ENCODE measurements at places on chromosomes 2 and 18.

DNA sequence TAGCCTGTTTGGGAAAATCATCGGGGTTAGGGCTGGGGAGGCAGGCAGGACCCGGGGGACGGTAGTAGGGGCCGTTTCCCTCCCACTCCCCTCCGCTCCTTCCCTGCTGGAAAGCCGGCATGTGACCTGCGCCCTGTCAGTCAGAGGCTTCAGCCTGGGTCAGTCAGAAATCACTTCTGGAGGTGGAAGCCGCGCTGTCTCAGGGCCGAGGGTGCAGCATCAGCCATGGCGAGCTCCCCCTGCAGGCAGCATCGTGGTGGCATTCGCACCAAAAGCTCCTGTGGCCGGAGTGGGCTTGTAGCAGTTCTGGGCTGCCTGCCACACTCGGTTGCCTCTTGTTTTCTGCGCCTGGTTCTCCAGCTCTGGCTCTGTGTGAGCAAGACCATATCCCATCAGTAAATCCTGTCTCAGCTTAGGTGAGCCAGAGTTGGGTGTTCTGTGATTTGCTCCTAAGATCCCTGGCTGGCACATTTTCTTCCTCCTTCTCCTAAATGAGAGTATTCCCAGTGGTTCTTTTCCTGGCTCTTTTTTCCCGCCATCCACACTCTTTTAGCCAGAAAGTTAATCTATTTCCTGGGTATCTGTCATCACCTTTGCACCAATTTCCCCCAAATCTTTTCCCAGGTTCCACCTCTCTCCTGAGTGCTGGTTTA, 123.9 kb upstream of the CD302 start:
- DNase-seq: no peak

- no peak for DNase-seq
Observed at GRCh38 chr2:168174756-168175155, 72.6 kb downstream of the STK39 start.

DNA sequence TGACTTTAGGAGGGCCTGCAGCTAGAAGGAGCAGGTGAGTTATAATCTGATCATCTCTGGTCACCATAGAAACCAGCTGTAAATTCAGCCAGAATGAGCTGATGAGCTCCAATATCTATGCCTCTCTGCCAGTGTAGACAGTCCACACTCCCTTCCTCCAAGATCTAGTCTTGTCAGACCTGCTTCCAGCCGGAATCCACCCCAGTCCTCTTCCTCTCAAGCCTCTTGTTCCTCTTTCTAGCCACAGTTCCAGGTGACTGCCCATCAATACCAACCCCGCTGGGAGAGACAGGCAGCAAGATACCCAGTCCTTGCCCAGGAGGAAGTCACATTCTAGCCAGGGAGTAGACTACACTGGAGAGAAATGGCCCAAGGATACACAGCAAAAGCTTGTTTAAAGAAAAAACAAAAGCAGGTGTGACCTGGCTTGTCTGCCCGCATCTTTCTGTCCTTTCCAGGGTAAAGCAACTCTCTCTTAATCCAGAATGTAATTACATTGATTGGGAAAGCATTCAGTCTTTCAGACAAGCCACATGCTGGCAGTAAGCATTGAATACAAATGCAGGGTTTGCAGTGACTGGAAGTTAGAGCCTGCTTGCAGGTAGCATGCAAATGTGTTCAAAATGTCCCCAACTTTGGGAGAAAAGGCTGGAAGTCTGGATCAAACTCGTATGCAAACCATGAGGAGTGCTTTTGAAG, 9.0 kb upstream of the SLC35F6 start:
- DNase-seq: no peak

- no peak for DNase-seq
Observed at GRCh38 chr2:132429941-132430573, 13.5 kb downstream of the GPR39 start.

DNA sequence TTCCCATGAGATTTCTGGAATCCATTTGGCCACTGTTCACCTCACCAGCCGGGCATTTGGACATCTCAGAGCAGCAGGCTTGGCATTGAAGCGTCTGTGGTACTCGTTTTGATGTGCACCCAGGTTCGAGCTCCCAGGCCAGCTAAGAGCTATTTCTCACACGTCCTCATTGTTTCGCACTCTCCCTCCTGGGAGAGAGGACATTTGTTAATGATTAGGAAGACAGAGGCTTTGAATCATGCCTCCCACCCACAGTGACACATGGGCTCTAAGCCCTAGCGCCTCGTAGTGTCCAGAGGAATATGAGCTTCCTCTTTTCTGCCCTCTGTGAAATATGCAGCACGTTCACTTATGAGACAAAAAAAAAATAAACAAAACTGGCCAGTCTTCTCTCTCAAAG, 361.8 kb downstream of the RND3 start:
- DNase-seq: no peak

DNA sequence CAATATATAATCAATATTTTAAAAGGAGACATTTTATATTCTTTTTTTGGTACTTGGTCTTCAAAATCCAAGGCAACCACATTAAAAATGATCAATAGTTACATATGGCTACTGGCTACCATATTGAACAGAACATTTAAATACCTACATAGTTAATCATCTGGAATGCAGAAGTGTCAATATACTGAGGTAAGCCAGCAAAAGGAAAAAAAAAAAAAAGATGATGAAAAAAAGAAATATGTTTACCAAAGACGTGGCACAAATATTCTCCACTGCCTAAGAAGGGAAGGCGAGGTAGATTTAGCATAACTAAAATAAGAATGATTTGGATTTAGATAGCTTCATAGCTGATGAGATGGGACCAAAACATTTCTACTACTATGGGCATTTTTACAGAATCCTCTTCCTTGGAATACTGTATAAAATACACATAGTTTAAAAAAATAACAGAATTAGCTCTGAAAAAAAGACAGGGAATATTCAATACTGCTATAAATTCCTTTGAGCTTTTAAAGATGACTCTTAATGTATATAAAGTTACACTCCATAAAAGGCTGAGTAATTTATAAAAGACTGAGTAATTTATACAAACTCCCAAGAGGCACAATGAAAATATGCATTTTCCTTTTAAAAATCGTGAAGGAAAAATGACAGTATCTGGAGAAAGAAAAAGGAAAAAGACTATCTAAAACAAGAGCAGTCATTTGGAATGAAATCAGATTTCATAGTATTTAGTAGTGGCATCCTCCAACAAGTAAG, 63.5 kb downstream of the CDH2 start:
- no peak for DNase-seq

GRCh38 chr18:22694954-22695353, 238.2 kb upstream of the RBBP8 start:
- DNase-seq: no peak

GRCh38 chr2:19810637-19811036, 91.1 kb downstream of the TTC32 start:
- DNase-seq: no peak

DNA sequence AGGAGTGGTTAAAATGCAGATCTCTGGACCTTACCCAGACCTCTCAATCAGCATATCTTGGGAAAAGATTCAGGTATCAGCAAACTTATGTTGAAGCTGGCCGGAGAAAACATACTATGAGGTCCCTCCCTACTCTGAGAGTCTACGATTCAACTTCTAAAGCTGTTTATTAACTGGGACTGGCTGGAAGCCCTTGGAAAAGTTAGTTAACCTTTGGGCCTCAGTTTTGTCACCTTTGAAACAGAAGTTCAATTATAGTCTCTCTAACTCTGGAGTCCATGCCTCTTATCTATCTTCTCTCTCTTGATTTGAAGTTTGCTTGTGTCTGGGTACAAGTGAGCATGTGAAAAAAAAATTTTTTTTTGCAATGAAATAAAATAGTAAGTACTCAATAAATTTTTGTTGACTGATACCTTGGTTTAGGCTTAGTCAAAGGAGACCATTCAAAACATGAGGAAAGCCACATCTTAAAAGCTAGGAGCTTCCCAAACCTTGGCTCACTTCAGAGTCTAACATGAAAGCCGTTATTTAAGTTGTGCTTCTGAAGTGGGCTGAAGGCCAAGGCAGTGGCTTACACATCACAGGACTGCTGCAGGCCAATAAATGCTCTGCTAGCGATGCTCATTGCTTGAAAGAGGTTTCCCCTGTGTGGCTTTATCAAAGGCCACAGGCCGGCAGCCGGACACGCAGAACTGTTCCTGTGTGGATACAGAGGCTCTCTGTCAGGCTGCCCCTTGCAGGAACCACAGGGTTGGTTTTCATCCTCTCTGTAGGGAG, 110.6 kb upstream of the FAM136A start:
- DNase-seq: no peak

DNA sequence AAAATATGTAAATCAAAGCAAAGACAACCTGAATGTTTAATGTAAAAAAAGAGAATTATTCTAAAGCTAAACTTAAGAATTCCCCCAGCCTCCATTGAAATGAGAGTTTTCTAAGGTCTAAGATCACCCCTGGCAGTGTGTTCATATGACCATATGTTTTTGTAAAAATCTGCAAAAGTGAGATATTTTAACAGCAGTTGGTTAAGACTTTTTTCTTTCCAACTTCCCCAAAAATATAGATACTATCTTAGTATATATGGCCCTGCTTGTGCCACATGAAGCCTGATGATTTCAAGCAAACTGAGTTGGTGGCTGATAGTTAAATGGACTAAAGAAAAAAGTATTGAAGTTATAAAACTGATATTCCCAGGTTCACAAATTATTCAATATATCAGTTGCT, 35.4 kb downstream of the ZNF804A start:
- DNase-seq: no peak

DNA sequence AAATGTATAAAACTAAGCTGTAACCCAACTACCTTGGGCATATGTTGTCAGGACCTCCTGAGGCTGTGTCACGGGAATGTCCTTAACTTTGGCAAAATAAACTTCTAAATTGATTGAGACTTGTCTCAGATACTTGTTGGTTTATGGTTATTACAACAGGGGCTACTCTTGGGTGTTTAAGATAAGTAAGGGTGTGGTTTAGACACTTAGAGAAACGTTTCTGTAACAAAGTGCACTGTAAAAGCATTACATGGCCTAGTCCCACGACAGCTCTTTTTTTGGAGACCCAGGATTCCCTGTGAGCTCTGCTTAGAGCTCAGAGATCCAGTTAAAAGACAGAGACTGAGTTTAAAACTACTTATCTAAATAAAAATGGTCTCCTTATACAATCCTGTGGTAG, 32.3 kb upstream of the LIPG start:
- no peak for DNase-seq

DNA sequence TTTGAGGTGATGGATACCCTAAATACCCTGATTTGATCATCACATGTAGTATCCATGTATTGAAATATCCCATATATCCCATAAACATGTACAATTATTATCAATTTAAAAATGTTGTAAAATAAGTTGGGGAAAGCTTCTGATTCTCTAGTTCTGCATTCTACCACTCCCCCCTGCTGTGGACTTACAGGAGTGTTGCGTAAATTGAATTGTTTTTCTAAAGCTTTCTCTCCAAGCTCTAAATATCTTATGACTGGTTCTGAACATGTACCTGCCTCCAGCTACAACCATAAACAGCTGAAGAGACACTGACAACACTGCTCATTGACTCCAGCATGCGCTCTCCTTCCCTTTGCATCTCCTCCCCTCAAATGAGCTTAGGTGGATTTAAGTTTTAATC, 145.2 kb downstream of the MGAT5 start:
- DNase-seq: no peak

DNA sequence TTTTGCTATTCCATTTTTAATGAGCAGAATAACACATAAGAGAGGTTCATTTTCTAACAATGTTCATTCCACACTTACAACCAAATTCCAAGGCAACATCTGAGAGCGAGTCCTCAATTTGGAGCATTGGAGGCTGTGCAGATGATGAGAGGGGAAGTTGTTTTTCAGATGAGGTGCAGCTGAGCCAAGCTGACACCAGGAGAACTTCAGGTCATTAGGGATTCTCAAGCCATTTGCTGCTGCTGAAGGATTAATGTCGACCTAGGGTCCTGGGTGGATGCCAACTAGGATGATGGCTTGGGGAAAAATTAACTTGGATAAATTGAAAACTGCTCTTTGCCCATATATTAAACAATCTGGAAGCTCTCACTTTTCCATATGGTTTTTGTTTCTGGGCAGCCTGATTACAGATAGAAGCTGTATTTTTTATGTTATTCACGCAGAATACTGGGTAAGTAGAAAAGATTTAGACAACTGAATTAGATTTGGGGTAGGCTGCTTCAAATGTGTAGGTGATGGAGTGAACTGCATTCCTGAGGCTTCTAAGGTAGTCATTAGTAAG, 206.4 kb upstream of the SLC39A10 start:
- DNase-seq: no peak

- no peak for DNase-seq
Observed at GRCh38 chr2:43215673-43216255, 10.6 kb downstream of the ZFP36L2 start.

DNA sequence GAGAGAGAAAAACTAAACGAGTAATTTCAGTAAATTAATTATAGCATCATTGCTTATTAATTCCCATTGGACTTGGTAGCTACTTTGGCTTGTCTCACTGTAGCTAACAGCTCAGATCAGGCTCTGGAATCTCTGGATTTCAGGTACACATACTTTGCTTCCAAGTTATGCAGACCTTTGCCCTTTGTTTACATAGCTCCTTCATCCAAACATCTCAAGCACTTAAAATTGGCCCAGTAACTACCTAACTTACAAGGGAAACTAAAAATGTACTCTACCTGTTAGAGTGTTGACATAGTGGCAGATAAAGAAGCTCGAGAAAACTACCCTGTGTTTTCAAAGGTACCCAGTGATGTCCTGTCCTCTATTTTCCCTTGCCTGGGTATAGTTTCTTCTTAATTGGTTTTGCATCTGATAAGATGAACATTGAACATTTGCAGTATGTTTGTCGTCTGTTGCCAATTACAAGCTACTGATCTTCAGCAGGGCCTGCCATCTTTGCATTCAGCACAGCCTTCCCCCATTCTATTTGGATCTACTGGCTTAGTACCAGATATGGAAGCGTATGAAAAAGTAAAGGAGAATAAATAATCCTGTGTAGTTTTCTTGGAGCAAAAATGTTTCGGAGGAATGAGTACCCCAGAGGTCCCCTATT, 601.5 kb upstream of the FANCL start:
- no peak for DNase-seq

DNA sequence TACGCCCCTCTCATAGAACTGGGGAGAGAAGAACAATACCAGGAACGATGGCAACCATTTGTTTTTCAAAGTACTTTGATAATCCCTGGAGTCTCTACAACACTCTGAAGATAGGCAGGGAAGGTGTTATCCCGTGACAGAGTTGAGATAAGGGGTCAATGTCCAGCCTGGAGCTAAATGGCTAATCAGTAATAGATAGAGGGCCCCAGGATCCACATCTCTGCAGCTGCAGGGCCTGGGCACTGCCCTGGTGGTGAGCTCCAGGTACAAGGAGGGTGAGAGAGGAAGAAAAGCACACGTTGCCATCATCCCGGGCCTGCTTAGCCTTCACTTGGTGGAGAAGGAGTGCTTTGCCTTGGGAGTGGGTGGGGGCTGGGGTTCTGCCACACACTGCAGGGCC, 260.6 kb downstream of the PRKCE start:
- no peak for DNase-seq

DNA sequence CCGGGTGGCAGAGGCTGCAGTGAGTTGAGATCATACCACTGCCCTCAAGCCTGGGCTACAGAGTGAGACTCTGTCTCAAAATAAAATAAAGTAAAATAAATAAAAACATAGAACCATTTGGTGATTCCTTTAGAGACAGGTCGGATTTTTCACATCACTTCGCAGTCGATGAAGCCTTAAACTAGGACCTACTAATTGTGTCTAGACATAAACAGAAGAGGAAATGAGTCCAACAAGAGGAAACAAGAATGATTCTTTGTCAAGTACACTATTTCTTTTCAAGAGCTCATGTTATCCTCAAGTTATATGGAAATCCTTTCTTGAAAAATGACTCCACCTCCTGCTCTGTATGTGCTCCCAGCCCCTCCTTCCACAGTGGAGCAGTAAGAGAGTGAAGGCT, 758.9 kb downstream of the DPP10 start:
- DNase-seq: no peak

GRCh38 chr2:42369532-42370229, 8.7 kb upstream of the COX7A2L start:
- DNase-seq: no peak
